Ovary (tissue), 10 donors: ENCODE measurements at places on chromosomes 7 and 10.

DNA sequence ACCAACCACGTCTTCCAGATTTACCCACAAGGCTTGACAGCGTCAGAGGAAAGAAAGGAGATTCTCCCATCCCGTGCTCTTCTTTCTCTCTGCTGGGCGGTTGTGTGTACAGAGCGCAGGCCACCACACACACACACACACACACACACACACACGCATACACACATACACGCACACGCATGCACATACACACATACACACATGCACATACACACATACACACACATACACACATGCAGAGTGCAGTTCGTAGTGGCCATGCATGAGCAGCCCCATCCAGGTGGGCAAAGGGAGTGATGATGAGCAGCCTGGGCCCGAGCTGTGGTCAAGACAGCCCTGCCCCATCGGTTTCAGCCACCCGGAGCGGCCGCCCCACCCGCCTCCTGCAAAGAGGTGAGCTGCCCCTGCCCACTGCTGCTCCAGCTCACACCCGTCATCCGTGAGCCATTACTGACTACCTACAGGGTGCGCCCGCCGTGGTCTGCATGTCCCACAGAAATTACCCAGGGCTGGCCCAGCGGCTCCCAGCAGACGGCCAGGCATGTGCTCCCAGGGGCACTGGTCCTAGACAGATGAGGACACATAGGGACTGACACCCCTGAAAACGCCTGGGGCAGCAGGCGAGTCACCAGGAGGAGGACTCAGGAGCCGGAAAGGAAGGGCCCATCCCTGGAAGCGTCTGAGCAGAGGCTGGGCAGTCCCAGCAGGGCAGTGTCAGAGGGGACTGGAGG lies 69.6 kb downstream of the ASB13 start:
- DNase-seq = no peak

GRCh38 chr7:70771451-70771850 lies 360.5 kb upstream of the GALNT17 start:
- DNase-seq = no peak

DNA sequence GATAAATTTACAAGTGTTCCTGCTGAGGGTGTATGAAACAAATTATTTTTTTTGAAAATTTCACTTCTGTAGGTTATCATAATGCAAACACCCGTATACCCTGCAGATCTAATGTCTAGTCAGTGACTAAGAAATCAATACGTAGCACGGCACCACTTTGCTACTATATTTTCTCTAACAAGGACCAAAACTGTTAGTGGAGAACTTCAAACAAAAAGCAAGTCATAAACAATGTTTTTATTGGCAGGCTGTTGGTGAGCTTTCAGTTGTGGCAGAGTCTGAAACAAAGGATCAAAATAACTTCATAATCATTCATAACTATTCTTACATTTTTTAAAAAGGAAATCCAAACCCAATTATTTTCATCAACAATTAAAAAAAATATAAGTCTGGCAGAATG lies 11.8 kb downstream of the SEM1 start:
- no peak for DNase-seq

DNA sequence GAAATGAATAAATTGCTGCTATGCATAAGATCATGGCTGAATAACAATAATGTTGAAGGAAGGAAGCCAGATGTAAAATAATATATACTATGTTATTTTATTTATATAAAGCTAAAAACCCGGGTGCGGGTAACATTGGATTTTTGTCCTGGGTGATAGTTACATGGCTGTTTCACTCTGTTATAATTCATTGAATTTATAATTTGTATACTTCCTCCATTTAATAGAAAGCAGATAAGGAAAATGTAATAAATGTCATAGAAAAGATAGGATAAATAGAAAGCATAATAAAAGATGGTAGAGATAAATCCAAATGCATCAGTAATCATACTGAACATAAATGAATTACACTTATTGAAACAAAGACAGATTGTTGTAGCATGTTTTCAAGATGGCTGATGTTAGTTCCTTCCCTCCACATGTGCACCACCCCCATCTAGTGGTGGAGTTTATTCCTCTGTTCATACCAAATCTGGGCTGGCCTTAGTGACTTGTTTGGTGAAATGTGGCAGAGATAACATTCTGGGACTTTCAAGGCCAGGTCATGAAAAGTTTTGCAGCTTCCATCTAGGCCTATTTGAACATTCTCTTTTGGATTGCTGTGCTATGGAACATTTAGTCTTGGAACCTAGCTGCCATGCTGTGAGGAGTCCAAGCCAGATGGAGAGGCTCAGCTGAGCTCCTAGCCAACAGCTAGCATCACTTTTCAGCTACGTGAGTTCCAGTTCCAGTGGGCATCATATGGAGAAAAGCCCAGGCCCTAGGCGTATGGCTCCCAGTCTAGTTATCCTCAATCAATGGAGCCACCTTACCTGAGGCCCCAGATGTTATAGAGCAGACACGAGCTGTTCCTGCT lies 46.9 kb downstream of the AHCYL2 start:
- DNase-seq = no peak

DNA sequence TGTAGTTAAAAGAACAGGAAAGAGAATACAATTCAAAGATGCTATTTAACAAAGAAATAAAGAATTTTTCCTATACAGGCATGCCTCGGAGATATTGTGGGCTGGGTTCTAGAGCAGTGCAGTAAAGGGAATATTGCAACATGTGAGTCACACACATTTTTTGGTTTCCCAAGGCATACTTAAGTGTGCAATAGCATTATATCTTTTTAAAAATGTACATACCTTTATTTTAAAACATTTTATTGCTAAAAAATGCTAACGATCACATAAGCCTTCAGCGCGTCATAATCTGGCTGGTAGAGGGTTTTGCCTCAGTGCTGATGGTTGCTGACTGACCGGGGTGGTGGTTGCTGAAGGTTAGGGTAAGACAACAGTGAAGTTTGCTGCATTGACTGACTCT lies 54.4 kb downstream of the ESYT2 start:
- DNase-seq = no peak

- no peak for DNase-seq
Measured at GRCh38 chr10:26528048-26528447, 89.9 kb downstream of the APBB1IP start.

DNA sequence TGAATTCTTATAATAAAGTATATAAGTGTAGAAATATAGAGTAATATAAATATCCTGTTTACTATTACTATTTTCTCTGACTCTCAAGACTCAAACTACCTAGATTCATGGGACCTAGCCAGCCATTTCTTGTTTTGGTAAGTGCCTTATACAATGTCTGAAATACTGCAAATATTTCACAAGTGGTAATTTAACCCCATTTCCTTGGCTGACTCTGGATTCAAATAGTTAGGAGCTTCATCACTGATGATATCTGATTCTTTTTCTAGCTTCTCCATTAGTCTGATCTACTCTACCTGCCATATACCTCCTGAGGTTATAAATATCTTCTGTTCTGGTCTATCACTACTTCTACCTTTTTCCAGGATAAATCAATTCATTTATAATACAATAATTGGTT lies 6.4 kb upstream of the RALA start:
- DNase-seq = no peak

DNA sequence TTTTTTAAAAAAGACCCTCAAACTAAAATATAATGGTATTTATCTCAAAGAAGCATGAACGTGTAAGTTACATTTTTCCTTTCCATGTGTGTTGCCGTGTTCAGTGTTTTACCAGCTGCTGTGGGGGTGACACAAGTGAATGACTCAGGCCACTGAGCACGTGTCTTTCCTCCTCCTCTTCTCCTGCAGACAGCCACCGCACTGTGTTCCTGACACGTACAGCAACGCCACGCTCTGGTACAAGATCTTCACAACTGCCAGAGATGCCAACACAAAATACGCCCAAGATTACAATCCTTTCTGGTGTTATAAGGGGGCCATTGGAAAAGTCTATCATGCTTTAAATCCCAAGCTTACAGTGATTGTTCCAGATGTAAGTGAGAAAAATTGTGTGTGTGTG lies 29.7 kb downstream of the TMEM248 start:
- no peak for DNase-seq

DNA sequence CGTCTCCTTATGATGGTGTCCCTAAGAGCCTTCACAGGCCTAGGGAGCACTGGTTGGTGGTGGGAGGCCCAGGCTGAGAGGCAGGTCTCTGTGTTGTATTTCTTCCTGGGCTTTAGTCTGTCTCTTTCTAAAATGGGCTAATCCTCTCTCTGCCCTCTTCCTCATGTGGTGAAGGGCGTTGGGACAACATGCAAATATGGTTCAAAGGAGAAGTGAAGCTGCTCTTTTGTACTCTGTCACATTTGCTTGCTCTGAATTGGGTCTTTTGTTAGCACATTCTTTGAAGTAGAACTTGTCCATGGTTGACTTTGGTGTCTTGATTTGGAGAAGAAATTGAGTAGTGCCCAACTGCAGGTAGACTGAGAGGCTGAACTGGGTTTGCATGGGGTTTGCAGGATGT lies 814 bp downstream of the HK1 start:
- DNase-seq = no peak

DNA sequence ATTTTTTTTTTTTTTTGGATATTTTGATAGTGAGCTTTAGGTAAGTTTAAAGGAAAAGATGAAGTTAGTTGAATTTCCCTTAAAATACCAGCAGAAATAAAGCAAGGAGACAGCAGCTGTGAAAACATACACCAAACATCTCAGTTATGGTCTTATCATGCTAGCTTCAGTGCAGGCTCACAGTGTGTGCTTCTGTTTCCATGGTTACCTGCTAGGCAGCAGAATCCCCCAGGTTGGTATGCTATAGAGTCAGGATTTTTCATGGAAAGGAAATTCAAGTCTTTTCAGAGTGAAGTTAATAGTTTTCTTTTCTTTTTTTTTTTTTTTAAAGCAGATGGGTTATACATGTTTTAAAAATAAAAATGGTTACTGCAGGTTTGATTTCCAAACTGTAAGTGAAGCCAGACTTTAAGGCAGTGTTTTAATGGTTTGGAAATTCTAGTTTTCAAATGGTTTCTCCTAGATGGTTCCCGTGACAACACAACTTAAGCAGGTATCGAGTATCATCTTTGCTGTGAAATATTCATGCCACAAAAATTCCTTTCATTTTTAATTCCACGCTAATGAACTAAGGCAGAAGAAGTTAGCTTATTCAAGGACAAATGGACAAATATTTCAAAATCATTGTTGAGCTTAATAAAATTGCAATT lies 230.9 kb downstream of the BICC1 start:
- DNase-seq = no peak

GRCh38 chr7:140621401-140622021 lies 19.1 kb downstream of the DENND2A start:
- DNase-seq = no peak

DNA sequence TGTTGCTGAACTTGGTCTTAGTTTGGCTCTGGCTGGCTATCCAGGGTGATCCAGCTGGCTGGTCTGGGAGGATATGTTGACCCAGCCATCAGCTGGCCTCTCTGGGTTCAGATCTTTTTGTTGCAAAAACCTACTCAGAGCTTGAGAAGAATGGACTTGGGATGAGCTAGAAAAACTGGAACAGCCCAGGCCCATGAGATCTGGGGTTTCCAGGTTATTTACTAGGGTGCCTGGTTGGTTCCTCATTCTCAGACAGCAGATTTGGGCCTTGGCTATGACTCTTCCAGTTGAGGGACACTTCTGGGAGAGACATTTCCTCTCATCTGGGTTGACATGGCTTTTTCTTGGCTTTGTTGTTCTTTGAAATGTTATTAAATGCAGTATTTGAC lies 116.6 kb downstream of the ADCY1 start:
- DNase-seq = no peak

- DNase-seq = no peak
Measured at GRCh38 chr10:119494236-119495020, 48.1 kb downstream of the RGS10 start.

GRCh38 chr10:88113657-88114272 lies 250.3 kb downstream of the PTEN start:
- DNase-seq = no peak

GRCh38 chr7:39453743-39454355 lies 112.4 kb upstream of the YAE1 start:
- DNase-seq = no peak

- DNase-seq = no peak
Measured at GRCh38 chr10:14200698-14201544, 129.8 kb downstream of the FRMD4A start.

GRCh38 chr7:44711528-44711927 lies 37.1 kb upstream of the ZMIZ2 start:
- no peak for DNase-seq

DNA sequence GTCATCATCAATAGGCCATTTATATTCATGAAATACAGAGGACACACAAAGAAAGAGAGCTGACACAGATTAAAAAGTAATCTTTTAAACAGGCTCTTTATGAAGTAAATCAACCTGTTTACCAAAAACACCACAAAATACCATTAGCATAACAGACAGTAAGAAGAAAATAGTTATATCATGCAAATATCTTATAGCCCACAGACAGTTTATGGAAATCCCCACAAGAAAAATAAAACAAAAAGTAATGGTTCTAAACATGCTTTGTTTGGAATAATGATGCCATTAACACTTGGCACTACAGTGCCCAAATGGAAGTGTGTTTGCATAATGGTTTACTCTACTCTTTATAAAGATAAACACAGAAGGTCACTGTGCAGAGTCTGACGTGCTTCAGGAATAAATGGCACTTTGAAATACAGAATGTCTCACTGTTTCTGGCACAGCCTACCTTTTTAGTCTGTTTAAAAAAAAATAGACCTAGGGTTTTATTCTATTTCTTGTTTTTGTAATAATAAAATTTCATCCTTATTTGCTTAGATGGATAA lies 30.1 kb downstream of the SEMA3D start:
- no peak for DNase-seq

- no peak for DNase-seq
Measured at GRCh38 chr10:63664341-63664885, 143.2 kb downstream of the REEP3 start.

DNA sequence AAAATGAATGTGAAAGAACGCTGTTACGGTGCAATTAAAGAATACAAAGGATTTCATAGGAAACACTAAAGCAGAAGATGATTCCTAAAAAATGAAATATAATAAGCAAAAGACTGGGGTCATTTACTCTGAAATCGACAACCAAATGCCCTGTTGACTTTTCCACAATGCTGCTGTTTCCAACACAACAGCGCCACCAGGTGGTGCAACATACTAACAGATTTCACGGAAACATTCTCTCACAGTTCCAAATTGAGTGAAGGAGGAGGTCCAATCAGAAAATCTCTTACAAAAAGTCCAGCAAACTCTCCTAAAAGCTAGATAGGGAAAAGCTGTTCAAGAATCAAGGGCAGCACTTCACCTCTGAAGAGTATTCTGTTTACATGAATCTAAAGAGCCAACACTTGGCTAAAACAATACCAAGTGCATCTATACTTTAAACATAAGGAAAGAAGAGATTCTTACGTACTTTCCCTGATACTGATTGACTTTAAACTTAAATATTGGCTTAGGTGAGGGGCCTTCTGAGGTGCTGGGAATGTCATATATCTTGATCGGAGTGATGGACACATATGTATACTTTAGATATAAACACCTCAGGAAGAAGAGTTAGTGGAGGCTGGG lies 55.9 kb downstream of the UPF2 start:
- peak; percentile 69 for DNase-seq

DNA sequence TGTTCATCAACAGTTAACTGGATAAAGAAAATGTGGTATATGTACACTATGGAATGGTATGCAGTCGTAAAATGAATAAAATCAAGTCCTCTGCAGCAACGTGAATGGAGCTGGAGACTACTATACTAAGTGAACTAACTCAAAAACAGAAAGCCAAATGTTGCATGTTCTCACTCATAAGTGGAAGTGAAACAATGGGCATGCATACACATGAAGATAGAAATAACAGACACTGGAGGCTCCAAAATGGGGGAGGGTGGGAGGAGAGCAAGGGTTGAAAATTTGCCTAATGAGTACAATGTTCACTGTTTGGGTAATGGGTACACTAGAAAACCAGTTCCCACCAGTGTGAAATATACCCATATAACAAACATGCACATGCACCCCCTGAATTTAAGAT lies 179.5 kb downstream of the ZWINT start:
- no peak for DNase-seq

- DNase-seq = no peak
Measured at GRCh38 chr7:100367676-100368613, 5.3 kb upstream of the PILRA start.
